Fibroblast of skin of left quadriceps (primary cell): ENCODE measurements at places on chromosomes 5 and 9.

GRCh38 chr5:128579093-128579492, 41.0 kb upstream of the FBN2 start:
- DNase-seq, result peak; percentile 90

DNA sequence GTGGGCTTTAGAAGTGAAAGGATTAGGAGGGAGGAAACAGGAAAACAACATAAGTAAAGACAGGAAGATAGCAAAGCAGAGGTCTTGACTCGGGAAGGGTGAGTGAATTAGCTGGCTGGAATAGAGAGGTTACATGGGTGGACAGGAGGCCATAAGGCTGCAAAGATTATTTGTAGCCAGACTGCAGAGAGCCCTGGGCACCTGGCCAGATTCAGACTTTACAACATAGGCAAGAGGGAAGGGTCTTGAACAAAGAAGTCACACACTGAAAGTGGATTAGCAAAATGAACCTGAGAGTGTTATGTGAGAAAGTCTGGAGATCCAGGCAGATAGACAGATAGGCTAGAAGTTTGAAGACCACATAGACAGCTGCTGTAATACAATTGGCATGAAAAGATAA, 29.7 kb upstream of the CER1 start:
- DNase-seq, result no peak

DNA sequence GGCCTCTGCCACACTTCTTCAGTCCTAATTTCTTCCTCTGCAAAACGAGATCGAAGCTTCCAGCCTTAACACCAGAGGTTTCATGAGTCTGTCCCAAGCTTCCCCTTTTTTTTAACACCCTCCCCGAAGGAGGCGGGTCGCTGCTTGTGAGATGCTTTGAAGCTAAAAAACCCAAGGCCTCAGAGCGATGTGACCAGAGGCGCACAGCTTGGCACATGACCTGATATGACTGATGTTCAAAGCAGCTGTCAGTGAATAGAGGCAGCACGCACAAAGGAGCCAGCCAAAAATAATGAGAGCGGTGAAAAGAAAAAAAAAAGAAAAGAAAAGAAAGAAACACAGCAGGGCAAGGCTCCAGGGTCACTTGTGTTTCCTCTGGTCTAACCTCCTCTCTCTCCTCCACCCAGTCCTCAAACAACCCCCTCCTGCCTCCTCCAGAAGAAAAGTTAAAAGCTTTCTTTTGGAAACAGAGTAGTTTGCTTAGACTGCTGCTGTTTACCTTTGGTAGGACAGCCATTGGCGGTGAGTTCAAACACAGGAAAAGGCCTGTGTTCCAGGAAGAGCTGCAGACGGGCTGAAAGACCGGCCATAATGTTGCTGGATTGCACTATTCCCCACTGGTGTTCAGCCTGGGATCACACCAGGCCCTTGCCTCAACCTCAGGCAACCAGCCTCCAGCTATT, 10.9 kb upstream of the ZNF366 start:
- DNase-seq, result no peak

DNA sequence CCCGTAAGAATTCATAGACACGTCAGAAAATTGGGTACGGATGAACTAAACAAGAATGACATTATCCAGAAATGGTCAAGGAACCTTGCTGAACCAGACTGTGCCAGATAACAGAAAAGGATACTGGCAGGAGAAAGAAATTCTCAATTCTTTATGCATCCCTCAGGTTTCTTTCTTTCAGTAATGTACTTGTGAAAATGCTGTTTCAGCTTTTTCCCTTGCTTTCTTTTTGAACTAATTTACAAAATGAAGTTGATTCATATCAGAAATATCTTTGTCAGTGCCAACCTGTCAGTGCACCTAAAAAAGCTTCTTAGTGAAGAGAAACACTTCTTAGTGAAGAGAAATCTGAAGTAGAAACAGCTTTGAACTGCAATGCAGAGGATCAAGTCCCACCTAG, 643.6 kb upstream of the RORB start:
- DNase-seq, result no peak

DNA sequence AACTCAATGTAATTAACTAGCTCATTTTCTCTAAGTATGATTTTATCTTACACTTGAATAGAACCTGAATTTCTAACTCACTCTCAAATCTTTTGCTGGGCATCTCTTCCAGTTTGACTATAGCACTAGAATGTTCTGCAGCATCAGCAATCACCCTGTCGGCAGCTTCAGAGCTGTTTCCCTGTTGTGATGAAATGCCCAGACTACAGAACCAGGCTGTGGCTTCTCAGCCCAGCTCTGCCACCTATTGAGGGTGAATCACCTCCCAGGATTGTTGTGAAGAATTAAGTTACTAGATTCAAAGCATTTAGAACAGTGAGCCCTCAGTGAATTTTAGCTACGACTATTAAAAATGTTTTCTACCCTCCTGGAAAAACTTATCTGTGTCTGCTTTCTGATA, 90.4 kb upstream of the ANKRD55 start:
- DNase-seq, result no peak

DNA sequence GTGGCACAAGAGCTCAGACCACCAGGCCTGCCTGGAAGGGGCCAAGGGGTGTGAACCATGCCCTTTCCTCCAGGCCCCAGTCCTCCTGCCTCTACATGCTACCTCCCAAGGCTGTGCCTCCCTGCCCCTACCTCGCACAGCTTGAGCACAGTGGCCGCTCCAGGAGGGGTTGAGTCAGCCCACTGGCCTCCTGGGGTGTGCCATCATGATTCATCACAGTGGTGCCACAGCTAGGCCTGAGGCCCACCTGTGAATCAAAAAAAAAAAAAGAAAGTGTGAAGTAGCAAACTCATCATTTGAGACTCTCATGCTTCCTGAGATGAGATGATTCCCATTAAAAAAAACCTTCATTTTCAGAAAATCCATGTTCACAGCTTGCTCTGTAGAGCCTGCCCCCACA, 240.5 kb downstream of the HSPA4 start:
- DNase-seq, result no peak

- no peak for DNase-seq
These were observed 108.2 kb upstream of the SPATA31D4 start for GRCh38 chr9:81819859-81820546.

GRCh38 chr5:139600336-139600949, 39.3 kb downstream of the UBE2D2 start:
- peak; percentile 17 for DNase-seq

DNA sequence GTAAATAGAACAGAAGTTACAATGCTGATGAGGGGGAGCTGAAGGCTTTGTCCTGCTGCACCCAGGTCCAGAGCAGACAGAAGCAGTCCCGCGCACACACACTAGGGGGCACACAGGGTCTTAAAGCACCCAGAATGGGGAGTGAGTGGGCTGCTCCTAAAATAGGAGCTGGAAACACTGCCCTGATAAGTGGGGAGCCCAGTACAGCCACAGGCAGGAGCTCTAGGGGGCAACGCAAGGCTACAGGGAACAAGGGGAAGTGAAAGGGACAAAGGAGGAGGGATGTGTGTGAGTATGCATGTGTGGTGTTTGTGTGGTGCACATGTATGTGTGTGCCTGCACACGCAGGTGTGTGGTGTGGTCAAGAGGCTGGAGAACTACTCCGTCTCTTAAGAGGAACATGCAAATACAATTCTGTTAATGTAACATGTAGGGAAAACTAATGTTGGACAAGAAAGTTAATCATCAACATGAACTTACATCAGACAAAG, 191.5 kb downstream of the ROR2 start:
- no peak for DNase-seq

DNA sequence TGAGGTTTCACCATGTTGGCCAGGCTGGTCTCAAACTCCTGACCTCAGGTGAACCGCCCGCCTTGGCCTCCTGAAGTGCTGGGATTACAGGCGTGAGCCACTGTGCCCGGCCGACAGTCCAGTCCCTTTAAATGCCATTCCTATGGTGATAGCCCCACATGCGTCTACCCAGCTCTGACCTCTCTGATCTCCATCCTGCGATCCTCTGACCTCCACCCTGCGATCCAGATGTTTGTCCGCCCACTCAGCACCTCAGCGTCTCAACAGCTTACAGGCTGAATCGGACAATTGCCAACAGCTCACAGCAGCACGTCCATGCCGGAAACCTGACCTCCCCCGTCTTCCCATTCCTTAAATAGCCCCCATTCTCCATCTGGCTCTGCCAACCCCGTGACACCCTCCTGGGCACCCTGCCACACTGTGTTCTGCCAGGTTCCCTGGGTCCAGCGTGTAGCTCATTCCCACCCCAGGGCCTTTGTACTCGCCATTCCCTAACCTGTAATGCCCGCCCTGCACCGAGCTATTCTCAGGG, 44.0 kb upstream of the RNU6ATAC start:
- no peak for DNase-seq

- no peak for DNase-seq
These were observed 1985.7 kb upstream of the CDH9 start for GRCh38 chr5:29024052-29024451.

DNA sequence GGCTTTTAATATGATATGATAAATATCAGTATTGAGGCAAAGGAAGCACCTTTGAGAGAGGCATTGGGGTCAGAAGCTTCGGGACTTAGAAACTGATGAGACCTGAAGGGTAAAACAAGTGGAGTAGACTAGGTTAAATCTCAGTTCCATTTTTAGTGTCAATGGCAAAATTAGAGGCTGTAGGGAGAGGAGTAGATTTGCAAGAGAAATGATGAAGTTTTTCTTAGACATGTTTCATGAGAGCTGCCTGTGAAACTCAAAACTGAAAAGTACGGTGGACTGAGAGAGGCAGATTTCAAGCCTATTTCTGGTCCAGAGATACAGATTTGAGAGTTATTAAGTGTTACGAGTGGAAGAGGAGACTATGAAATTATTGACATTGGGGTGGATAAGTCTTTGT, 278.5 kb downstream of the TAF11L14 start:
- DNase-seq, result no peak

DNA sequence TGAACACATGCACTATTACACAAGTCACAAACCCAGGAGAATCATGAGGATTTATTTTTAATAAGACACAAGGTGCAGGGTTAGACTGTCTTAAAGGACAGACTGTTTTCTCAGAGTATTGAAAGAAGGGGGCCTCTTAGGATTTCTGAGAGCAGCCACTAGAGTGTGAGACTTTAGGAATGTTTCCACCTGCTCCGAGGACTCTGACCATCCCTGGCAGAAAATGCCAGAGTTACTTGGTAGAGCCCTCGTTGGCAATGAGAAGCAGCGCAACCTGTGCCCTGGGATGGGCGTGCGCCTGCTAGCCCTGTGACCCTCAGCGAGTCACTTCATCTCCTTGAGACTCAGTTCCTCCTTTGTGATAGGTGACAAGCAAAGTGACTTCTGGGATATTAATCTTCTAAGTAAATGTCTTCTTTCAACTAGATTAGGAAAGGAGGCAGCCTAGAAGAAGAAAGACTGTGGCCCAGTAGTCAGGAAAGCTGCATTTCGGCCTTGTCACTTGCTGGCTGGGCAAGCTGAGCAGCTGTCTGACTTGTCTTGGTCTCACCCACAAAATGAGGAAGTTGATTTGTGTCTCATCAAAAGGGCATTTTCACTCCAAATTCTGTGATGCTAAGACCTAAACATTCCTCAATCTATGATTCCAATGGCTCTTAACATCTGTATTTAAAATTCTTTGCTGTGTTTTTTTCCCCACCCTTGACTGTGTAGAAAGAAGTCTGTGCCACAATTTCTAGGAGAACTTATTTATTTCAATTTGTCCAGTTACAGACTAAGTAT, 60.5 kb downstream of the PTCD2 start:
- DNase-seq, result no peak

GRCh38 chr9:20561531-20561930, 60.8 kb downstream of the MLLT3 start:
- DNase-seq, result no peak

- no peak for DNase-seq
These were observed 3.9 kb downstream of the GABRA1 start for GRCh38 chr5:161851691-161852299.

DNA sequence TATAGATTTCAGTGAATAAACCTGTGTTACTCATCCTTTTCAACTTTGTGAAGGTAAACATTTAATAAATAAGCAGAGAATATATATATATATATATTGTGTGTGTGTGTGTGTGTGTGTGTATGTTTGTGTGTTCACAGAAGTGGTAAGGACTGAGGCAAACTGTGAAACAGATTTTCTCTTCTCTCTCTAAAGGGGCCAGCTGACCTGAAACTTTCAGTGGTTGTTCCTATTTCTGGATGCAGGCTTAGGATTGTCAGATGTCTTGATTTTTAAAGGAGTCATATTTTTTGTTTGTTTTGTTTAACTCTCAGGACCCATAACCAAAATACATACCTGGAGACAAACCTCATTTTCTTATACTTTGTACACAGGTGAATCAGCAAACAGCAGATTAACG, 714.9 kb upstream of the MEF2C start:
- no peak for DNase-seq

DNA sequence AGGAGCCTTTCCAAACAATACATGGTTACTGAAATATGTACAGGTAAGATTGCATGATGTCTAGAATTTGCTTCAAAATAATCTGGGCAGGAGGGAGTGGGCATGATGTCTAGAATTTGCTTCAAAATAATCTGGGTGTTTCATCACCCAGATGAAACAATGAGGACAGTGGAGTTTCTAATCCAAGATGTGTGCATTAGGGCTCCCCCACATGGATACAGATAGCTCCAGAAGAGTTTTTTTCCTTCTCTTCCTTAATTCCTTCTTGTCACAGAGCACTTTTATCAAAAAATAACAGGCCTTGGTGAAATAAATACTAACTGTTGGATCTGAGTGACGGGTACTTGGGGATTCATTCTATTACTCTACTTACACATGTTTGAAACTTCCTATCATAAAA, 14.9 kb downstream of the ATOX1 start:
- no peak for DNase-seq
